Right lobe of liver (tissue), 6 donors: ENCODE measurements at places on chromosomes 12 and 14.
A peak's percentile ranks its signal among the peaks of the same experiment; 100 is the strongest.

DNA sequence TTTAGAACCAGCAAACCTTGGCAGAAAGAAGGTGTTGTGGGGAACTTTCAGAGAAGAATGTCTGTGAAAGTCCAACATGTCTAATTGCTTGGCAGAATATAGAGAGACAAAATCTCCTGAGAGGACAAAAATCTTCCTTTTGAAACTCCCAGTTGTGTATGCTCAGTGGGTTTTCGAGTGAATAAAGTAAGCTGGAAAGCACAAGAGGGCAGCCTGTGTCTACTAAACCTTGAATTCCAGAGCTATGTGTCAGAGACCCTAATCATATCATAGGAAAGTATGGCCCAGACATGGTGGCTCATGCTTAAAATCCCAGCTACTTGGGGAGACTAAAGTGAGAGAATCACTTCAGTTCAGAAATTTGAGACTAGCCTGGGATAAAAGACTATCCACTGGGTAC is 661.2 kb downstream of the SLC16A7 start:
- no peak for DNase-seq

DNA sequence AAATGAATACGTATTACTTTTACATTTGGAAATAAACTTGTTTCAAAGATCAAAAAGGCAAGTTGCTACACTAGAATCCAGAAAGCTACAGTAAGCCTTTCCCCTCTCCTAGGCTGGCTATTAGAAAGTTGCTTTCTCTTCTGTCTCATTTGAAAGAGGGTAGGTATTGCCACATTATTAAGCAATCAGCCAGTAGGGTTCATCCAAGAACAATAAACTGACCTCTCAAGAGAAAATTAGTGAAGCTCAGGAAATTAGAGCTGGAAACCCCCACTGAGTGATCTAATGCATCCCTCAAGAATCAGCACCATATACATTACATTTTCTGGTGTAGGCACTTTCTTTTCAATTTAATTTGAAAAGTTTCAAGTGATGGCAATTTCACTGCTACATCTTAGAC is 4.5 kb upstream of the TMEM233 start:
- no peak for DNase-seq

DNA sequence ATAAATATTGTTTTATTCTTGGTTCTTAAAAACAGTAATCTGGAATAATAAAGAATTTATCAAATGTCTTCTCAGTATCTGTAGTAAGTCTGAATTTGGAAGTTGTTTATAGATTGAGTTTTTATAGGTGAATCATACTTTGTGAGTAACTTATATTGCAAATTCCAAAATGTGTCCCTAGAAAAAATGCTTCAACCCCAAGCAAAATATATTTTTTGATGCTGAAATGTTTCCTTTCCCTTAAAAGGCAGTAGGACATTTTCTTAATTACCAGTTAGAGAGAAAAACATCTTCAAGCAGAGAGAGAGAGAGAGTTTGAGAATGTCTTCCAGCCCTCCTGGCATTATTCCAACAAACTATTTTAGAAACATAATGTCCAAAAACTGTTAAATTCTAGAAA is 37.9 kb downstream of the PELI2 start:
- no peak for DNase-seq

DNA sequence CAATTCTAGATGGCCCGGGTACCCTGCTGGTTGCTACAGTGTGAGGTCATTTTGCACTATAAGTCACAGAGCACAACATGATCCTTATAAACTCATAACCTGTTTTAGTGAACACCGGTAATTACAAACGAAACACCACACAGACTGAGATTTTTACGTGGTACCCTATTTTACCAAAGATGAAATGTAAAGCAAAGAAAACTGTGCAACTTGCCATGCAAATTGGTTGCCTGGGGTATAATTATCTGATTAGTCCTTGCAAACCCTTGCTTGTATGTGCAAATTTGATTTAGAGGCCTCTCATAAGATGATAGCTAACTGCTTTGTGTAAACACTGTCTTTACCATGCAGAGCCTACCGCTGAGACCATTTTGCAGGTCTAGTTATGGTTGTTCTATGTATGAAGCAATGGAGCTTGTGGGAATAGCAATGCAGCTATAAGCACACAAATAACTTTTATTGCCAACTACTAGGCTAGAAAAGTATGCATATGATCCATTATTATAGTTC is 372.1 kb upstream of the FAR2 start:
- DNase-seq = no peak

GRCh38 chr14:23727566-23728335 is 91.6 kb downstream of the DHRS2 start:
- DNase-seq = no peak

DNA sequence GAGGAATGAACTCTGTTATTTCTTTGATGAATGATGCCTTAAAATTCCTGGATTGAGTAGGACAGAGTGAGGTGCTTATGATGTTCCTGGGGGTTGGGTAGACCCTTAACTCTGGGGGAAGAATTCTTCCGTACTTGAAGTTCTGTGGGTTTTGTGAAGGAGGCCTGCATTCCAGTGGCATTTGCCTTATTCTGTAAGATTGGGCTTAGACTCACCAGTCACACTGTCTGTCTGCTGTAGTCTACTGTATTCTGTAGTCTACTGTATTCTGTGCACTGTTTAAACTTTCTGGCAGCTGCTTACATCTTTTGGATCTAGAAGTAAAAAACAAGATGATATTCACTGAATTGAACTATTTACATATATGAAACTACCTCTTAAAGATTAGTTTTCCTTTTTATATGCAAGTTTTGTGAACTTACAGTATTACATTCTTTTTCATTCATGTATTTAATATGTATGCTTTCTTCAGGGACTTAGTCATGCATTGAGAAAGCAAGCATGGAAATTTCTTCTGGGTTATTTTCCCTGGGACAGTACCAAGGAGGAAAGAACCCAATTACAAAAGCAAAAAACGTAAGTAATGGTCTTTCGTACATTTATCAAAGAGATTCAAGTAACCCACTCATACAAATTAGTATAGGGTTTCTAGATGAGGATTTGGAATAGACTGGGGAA is 42.3 kb upstream of the TPH2 start:
- no peak for DNase-seq

GRCh38 chr14:100898935-100899883 is 4.3 kb downstream of the RTL1 start:
- DNase-seq = peak; percentile 25

- peak; percentile 71 for DNase-seq
Observed at GRCh38 chr12:55931780-55932550, 1.0 kb downstream of the DGKA start.

DNA sequence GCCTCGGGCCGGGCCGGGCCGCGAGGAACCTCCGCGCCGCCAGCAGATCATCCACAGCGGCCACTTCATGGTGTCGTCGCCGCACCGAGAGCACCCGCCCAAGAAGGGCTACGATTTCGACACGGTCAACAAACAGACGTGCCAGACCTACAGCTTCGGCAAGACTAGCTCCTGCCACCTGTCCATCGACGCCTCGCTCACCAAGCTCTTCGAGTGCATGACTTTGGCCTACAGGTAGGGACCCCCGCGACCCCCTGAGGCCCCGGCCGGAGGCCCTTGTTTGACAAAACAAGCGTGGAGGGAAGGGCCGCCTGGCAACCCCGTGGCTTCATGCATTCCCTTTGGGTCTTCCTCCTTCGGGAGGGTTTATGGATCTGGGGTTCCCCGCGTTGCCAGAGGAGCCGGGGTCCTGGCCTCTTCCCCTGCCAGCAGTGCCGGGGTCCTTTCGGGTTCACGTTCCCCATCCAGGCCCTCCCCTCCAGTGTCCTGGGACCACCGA is 526 bp downstream of the MLXIP start:
- peak; percentile 74 for DNase-seq

GRCh38 chr12:4873947-4874346 is 35.8 kb upstream of the KCNA1 start:
- no peak for DNase-seq

GRCh38 chr12:117646520-117646919 is 285.1 kb upstream of the NOS1 start:
- no peak for DNase-seq

DNA sequence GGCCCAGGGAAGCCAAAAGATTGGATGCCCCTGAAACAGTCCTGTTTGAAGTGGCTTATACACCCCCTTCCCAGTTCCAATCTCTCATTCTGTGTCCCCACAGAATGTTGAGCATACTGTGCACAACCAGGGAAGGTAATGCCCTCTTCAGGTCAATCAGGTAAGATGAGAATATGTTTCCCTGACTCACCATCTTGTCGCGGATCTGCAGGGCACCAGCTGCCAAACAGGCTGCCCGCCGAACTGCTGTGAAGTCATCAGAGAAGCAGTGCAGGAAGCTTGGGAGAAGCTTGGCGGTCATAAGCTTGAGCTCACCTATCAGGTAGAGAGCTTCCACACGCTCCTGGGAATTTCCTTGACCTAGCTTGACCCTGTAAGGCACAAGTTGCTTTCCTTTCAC is 9.6 kb downstream of the RIOX1 start:
- DNase-seq = no peak

GRCh38 chr12:6957151-6957701 is 6.1 kb downstream of the PTPN6 start:
- DNase-seq = no peak

GRCh38 chr12:93056971-93057535 is 128.0 kb upstream of the EEA1 start:
- DNase-seq = no peak

GRCh38 chr14:77911356-77911755 is 111.4 kb downstream of the ADCK1 start:
- no peak for DNase-seq

GRCh38 chr14:90484291-90484690 is 87.5 kb downstream of the CALM1 start:
- no peak for DNase-seq

DNA sequence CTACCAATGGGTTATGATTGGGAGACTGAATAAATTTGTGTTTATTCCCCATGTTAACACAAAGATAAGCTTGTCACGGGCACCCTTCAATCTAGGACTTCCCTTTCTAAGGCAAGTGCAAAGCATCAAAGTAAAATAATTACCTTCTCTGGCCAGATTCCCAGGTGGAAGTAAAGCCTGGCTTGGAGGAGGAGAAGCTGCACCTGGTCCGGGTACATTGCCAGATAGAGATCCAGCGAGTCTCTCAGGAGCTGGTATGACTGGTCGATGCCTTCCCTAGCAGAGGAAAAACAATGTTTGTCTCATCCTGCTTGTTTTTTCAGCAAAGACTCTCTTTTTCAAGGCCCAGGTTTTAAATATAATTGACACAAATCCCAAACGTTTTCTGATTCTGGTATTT is 24.9 kb downstream of the FBXO21 start:
- no peak for DNase-seq

GRCh38 chr14:61280526-61281185 is 482 bp downstream of the TMEM30B start:
- peak; percentile 85 for DNase-seq

DNA sequence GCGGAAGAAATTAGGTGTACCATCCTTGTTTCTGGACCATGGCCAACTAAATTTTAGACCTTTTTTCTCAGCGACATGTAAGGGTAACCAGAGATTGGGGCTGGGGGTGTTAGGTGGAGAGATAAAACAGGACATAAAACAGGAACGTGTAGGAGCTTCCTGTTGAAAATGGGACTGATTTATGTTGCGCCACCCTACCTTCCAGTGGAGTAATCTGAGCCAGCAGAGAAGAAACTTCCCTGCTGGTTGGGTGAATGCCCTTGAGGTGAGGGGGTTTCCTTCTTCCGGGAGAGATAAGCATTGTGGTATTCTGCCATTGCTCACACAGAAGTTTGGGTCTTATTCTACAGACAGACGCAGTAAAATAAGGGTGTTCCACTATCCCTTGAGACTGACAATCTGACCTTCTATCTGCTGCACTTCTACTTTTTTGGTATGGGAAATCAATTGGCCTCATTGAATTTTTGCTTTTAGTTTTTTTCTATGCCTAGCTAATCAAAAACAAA is 417.6 kb downstream of the PCNX1 start:
- DNase-seq = no peak
